NCI-H1092 (cell line): ENCODE measurements at places on chromosomes 6 and 20.
A peak's percentile ranks its signal among the peaks of the same experiment; 100 is the strongest.

DNA sequence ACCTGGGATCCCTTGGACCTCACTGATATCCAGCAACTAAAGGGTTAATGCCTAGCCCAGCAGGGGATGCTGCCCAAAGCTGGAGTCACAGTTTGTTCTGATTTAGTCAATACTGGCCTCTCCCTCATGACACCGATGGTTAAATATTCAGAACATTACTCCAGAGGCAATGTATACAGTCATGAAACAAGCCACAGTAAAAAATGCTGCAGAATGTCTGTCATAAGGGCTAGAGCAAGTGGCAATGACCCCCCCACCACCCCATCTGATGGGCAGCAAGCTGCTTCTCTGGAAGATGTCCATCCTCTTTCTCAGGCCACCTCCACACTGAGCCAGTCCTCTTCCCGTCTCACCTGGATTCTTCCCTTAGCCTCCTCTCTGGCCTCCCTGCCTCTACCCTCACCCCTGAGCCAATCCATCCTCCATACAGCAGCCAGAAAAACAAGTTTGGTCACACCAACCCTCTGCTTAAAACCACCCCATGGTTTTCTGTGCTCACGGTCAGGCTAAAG, 99.0 kb upstream of the KCNG1 start:
- DNase-seq: no peak

- no peak for DNase-seq
Measured at GRCh38 chr20:5654557-5654956, 95.6 kb upstream of the SHLD1 start.

GRCh38 chr6:139925894-139926641, 551.6 kb upstream of the CITED2 start:
- peak; percentile 42 for DNase-seq

DNA sequence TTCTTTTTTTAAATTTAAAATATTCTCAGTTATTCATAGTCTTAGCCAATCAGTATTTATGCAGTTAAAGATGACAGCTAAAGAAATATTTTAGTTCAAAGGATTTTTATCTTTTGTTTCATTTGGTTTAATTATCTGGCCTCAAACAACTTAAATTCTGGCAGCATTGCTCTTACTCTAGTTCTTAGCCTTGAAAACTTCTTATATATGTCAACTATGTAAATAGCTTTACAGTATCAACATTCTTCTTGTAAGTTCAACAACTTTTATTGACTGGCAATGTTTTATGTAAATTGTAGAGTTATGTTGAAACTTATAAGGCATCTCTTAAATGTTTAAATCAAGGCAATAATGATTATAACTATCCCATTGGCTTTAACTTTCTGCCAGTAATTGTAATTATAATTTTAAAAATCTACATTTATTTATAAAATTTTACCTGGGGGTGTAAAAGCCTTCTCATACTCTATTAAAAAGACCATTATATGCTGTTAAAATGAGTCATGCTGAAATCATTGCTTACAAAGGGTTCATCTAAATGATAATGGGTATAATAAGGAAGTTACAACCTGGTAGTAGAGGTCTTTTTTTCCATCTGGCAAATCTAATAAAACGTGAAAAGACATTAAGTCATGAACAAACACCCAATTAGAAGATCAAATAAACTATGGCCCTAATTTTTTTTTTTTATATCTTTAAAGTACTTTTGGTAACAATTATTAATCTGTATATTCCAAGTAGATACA, 45.8 kb upstream of the FAM184A start:
- no peak for DNase-seq

- DNase-seq: no peak
Measured at GRCh38 chr6:73340048-73340447, 14.0 kb downstream of the DPPA5 start.

- DNase-seq: no peak
Measured at GRCh38 chr6:31658158-31658688, 2.4 kb downstream of the C6orf47 start.

DNA sequence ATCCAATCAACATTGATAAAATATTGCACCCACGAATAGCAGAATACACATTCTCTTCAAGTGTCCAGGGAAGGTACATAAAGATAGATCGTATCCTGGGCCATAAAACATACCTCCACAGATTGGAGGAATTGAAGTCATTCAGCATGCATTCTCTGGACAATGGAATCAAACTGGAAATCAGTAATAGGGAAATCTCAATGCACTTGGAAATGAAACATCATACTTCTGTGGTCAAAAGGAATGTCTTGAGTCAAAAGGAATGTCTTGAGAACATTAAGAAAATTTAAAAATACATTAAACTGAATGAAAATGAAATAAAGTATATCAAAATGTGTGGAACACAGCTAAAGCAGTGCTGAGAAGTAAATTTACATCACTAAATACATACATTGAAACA, 138.8 kb downstream of the TFAP2A start:
- no peak for DNase-seq

DNA sequence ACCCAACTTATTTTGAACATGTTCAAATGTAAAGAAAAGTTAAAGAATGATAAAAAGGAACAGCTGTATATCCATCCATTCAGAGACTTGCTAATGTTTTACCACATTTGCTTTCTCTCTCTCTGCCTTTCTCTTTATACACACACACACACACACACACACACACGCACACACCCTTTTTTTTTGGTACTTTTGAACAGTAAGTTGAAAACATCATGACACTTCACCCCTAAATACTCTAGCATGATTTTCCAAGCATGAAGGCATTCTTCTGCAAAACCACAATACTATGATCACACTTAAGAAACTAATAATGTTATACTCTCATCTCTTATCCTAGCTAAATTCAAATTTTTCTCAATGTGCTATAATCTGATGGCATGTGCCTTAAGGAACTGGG, 192.3 kb downstream of the UTRN start:
- no peak for DNase-seq

- no peak for DNase-seq
Measured at GRCh38 chr20:52748990-52749389, 223.2 kb upstream of the TSHZ2 start.

- DNase-seq: no peak
Measured at GRCh38 chr6:157586476-157587126, 205.6 kb downstream of the ZDHHC14 start.

DNA sequence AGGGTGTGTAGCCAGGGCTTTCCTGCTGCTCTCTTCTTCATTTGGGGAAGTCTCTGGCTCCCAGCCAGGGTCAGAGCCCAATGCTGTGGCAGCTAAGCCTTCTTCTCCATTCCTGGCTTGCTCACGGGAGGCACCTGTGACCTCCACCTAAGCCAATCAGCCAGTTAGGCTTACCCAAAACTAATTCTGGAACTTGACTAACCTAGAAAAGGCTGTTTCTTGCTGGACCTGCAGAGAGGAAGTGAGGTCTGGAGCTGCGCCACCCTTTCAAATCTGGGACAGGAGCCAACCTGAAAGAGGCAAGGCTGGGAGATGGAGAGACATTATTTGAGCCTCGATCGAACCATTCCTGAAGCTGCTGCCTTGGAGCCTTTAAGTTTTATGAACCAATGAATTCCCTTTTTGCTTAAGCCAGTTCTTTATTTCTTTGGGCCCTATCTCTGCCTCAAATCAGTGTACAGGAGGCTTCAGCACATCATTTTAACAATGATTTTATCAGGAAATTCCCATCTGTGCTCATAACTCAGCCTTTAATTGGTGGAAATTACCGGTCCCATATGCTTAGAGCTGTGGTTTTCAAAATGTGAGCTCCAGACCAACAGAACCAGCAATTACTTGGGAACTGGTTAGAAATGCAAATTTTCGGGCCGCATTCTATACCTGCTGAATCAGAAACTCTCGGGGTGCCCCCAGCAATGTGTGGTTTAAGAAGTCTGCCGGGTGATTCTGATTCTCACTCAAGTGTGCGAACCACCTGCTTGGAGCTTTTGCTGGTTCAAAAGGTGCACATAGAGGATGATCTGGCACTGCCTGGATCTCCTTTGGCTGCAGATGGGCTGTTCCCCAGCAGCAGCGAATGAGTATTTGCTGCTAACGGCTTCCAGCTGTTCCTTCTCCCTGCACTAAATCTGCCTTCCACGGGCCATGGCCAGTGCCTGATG, 97.4 kb upstream of the RNF24 start:
- no peak for DNase-seq
